Activated CD4-positive, alpha-beta T cell treated with anti-CD3 and anti-CD28 coated beads for 36 hours (primary cell): ENCODE measurements at places on chromosomes 4 and X. TPM values are rescaled to one million over a fixed set of nuclear protein-coding genes. Genes with fewer than 3 reads are reported as not detected.

- DNase-seq, result no peak
Observed at GRCh38 chrX:77900688-77901087, 1.4 kb downstream of the COX7B start.

- no peak for DNase-seq
Observed at GRCh38 chr4:109998867-109999584, 86.3 kb downstream of the EGF start.

- DNase-seq, result no peak
Observed at GRCh38 chr4:3402491-3403347, 39.0 kb upstream of the HGFAC start.

- no peak for DNase-seq
Observed at GRCh38 chr4:62512271-62512670, 1312.1 kb downstream of the ADGRL3 start.

GRCh38 chr4:105990933-105991332 is 95.7 kb downstream of the NPNT start:
- no peak for DNase-seq

SYTL5 gene
- total RNA-seq, result not detected

- no peak for DNase-seq
Observed at GRCh38 chr4:159764343-159764952, 661.6 kb downstream of the RAPGEF2 start.

DNA sequence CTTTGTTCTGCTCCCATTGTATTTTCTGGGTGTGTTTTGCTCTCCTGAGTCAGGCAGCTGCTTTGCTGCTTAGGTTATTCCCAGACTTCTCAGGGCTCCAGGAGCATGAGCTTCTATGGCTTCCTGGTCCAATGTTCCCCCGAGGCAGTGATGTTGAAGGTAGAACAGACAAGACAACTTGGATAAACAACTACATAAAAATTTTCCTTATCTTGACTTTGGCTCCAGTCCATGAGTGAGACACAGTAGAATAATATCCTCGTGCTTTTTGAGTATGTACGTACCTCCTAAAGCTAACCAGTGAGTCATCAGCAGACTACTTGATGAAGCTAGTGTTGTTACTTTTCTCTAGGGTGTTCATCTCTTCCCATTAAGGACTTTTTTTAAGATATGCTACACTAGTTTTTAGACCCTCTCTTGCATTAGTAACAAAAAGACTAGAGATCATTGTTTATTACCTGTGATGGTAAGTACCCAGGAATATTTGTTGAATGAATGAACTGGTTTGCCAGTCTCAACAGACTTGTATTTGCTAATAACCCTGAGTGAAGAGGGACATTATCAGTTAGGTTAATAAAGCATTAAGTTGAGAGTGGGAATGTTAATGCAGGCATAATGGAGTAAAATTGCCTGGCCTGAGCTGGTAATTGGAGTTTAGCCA is 131.9 kb downstream of the FHIP1A start:
- no peak for DNase-seq

VSIG1 gene
- total RNA-seq, result 2.1 TPM

GRCh38 chrX:118718737-118719136 is 8.7 kb upstream of the IL13RA1 start:
- DNase-seq, result no peak

GRCh38 chr4:6278801-6279197 is 9.1 kb downstream of the WFS1 start:
- DNase-seq, result peak; percentile 21

- DNase-seq, result no peak
Observed at GRCh38 chrX:110341189-110342035, 17.2 kb upstream of the RTL9 start.

- DNase-seq, result no peak
Observed at GRCh38 chr4:175376287-175376977, 435.6 kb downstream of the GPM6A start.

DNA sequence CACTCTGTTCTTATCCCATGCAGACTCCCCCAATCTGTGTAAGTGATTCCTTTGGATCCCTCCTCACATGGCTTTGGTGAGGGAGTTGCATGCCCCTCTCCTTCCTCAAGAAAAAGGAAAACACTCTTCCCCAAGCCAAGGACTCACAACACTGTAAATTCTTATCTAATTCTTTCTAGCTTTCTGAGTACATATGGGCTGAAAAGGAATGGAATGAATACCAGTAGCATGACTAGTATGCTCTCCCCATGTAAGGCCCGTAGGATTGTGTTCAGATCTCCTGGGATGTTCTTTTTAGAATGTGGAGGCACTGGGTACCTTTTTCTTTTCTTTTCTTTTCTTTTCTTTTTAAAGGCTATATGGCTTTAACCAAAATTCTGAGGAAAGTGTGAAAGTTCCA is 17.0 kb upstream of the MAGED1 start:
- DNase-seq, result no peak

CLCN5 gene
- 3.2 TPM for total RNA-seq

ANOS1 gene
- total RNA-seq, result not detected

- DNase-seq, result no peak
Observed at GRCh38 chr4:140617499-140618248, 48.9 kb upstream of the UCP1 start.

- DNase-seq, result no peak
Observed at GRCh38 chrX:37926700-37927099, 79.3 kb upstream of the DYNLT3 start.

PDLIM3 gene
- total RNA-seq, result not detected

- DNase-seq, result no peak
Observed at GRCh38 chrX:40157228-40158035, 59.7 kb upstream of the BCOR start.

- DNase-seq, result peak; percentile 70
Observed at GRCh38 chr4:189202182-189202868, 738.3 kb upstream of the FRG1 start.

TLR1 gene
- total RNA-seq, result 1.5 TPM

DNA sequence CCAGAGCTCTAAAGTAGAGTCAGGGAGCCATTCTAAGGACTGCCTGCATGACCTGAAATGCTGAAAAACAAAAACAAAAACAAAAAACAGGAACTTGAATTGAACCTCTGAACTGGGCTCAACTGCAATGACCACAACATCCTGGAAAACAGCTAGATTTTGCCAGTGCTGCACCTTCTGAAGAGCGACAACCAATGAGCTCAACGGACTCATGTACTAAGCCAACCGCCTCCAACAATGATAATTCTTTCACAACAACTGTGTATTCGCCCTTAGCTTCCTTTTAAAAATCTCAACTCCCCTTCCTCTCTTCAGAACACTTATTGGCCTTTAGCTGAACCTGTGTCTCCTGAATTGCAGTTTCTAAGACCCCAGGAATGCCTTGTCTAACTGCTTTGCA is 69.8 kb downstream of the HAUS3 start:
- DNase-seq, result no peak

L1CAM gene
- total RNA-seq, result 0.47 TPM

CLIC2 gene
- total RNA-seq, result 0.88 TPM

ARHGAP6 gene
- not detected for total RNA-seq

STATH gene
- total RNA-seq, result not detected

GRCh38 chr4:142158980-142159379 is 522.6 kb downstream of the IL15 start:
- no peak for DNase-seq
